ENCODE measurements at places on chromosomes 16 and 17.
A peak's percentile ranks its signal among the peaks of the same experiment; 100 is the strongest.

DNA sequence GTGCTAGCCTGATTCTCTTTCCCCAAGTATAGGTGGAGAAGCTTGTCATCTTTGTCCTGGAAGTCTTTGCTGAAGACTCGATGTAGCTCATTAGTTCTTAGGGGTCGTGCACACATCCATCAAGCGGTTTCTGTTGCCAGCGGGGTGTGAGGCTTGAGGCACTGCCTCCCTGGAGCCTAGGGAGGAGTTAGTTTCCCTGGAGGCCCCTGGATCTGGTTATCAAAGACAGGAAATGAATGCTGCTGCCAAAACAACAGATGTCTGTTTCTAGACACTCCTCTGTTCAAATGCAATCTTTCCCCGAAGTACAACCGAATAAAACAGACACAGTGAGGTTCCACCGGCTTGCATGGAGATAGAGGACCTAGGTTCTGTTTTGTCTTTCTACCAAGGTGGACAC, 17.5 kb downstream of the HS3ST4 start:
- no peak for DNase-seq

DNA sequence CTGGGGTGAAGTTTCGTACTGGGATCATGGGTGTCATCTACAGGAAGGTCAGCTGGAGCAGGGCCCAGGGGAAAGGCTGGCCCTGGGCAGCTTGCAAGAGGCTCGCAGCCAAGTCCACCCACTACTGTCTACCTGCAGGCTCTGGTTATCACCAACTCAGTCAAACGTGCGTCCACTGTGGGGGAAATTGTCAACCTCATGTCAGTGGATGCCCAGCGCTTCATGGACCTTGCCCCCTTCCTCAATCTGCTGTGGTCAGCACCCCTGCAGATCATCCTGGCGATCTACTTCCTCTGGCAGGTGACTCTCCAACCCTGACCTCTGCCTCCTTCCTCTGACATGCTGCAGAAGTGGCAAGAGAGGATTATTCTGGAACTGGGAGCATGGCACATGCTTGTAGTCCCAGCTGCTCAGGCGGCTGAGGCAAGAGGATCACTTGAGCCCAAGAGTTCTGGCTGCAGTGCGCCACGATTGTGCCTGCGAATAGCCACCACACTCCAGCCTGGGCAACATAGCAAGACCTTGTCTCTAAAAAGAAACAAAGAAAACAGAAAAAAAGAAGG, 29.2 kb downstream of the ABCC3 start:
- no peak for DNase-seq

- DNase-seq: no peak
These were observed 3.2 kb downstream of the CACNG5 start for GRCh38 chr17:66837885-66838665.

GRCh38 chr17:82845163-82845807, 5.5 kb upstream of the ZNF750 start:
- DNase-seq: no peak

DNA sequence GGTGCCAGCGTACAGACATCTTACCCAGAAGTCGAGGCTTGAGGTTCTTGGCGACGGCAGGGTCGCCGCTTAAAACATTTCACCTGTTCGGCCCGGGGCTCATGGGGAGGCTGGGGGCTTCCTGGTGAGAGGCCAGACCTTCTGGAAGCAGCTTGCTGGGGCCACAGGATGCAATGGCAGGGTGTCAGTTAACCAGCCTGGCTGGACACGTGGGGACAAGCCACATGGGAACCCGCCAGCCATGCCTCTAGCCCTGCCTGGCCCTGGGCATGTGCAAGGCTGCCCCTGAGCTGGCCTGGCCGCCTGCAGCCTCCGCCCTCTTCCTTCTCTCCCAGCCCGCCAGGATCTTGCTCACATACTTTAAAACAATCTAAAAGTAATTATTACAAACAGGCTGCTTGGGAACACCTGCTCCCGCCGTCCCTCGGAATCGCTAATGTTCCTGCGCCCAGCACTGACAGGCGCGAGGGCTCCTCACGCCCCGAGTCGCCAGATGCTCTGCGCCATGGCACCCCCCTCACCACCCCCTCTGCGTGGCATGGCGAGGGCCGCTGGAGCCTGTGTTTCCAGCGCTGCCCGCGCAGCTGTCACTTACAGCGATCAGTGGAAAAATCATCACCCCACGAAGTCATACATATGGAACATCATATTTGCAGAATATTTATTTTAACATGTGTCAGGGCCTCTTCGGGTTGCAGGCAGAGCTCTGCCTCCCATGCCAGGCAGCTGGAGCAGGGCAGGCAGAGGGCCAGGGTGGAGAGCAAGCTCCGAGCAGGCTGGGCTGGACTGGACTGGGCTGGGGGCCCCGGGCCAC, 188.7 kb upstream of the GSE1 start:
- DNase-seq: peak; percentile 8

- DNase-seq: no peak
These were observed 47.8 kb upstream of the NUFIP2 start for GRCh38 chr17:29341726-29342125.

DNA sequence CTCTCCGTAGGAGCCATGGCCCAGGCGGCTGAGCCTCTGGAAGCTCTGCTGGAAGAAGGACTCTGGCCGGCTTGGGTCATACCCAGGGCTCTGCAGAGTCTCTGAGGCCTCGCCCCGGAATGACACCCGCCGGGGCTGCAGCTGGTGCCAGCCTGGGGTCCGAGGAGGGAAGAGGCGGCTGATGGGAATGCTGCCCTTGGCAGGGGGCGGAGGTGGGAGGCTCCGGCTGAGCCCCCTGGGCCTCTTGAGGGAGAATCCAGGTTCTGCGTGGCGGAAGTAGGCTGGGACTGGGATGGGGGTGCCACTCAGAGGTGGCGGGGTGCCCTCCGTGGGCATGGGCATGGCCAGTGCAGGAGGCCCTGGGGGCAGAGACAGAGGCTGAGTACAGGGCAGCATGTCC, 3.6 kb downstream of the PKMYT1 start:
- no peak for DNase-seq
